ENCODE measurements at places on chromosomes 2 and 18. TPM values are rescaled to one million over a fixed set of nuclear protein-coding genes. Genes with fewer than 3 reads are reported as not detected.

The CFAP65 gene
- not detected for total RNA-seq

The TSPYL6 gene
- total RNA-seq, result not detected

The RNASEH1 gene
- 40.4 TPM for total RNA-seq

The HMSD gene
- 0.15 TPM for total RNA-seq

The SERPINB13 gene
- not detected for total RNA-seq

The EN1 gene
- not detected for total RNA-seq

The REG3A gene
- not detected for total RNA-seq

The SPOPL gene
- total RNA-seq, result 5.1 TPM

The C1QL2 gene
- 0.28 TPM for total RNA-seq

The STARD7 gene
- 233 TPM for total RNA-seq

The STON1 gene
- total RNA-seq, result 9.0 TPM

The OTX1 gene
- 0.26 TPM for total RNA-seq
